ENCODE measurements at places on chromosomes 5 and 9.
A peak's percentile ranks its signal among the peaks of the same experiment; 100 is the strongest.

GRCh38 chr9:111063332-111063731, 25.1 kb upstream of the LPAR1 start:
- no peak for DNase-seq

GRCh38 chr9:69222970-69223369, 48.9 kb downstream of the TJP2 start:
- no peak for DNase-seq

DNA sequence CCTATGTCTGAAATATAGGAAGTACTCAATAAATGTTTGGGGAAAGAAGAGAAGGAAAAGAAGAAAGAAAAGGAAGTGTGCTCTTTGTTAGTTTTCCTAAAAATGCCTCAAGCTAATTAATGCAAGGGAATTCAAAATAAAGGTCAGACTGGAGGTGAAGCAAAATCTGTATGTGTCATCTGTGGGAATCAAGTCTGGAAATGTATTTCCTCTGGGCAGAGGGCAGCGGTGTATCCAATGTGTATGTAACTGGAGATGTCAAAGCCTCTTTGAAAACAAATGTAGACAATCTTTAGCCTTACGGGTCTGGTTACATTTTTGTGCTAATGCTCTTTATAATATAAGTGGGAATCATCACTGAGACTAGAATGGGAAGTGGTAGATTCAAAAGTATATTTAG, 471.4 kb downstream of the MAN2A1 start:
- DNase-seq, result peak; percentile 8

DNA sequence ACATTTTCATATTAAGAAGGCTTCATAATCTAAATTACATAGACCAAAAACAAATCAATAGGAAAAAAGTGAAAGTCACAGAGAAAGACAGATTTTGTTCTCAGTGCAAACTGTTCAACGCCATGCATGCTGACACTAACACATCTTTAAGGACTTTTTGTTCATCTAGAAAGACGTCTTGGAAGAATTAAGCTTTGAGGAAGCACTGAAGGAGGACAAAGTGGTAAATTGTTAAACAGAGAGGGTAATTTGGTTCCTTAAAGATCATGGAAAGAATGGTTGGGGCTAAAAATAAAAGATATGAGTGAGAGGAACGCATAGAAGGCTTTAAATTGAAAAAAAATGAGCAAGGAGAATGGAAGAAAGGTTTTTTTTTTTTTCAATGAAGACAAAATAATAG, 9.1 kb downstream of the MEGF9 start:
- DNase-seq, result no peak

- no peak for DNase-seq
These were observed 289.7 kb downstream of the OSTF1 start for GRCh38 chr9:75378036-75378435.

DNA sequence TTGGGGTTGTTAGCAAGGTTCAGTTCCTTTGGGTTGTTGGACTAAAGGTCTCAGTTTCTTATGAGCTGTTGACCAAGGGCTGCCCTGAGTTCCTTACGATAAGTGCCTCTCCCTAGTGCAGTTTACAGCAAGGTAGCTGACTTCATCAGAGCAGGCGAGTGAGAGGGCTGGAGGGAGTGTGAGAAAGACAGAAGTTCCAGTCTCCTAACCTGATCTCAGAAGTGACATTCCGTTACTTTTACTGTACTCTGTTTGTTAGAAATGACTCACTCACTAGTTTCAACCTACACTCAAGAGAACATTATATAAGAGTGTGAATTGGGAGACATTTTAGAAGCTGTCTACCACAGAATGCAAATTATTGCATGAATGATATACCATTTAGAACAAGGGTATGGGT, 21.2 kb upstream of the IL31RA start:
- DNase-seq, result no peak

- no peak for DNase-seq
These were observed 75.2 kb downstream of the CDH6 start for GRCh38 chr5:31268686-31269085.

- DNase-seq, result no peak
These were observed 7.2 kb upstream of the DNAJB5 start for GRCh38 chr9:34982361-34982760.

DNA sequence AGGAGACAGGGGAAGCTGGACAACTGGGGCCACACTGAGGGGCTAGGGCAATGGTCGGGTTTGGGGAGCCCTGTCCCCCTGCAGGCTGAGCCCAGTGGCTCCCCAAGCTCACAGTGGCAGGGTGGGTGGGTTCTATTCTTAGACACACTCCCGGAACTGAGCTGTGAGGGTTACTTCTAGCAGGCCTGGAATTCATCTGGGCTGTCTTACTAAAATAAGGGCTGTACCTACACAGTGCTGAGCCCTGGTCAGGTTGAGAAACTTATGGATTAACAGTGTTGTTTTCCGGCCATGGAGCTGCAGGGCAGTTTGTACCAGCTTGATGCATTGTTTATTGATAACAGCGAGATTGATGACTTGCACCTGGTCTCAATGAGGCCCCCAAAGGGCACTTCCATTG, 58.8 kb downstream of the C5orf15 start:
- no peak for DNase-seq

DNA sequence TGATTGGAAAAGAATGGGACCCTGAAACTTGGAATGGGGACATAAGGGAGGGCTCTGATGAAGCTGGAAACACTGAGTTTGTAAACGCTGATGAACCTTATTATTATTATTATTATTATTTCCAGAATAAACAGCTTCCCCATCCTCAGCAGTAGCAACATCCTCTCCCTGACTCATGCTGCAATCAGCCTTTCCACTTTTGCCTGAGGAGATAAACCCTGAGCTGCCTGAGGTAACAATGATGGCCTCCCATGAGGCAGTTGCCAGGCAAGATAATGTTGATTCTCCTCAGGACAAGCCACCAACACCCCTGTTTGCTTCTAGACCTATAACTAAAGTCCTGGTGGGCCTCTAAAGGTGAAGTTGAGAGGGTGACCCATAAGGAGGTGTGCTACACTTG, 139.2 kb upstream of the ATP10B start:
- no peak for DNase-seq

DNA sequence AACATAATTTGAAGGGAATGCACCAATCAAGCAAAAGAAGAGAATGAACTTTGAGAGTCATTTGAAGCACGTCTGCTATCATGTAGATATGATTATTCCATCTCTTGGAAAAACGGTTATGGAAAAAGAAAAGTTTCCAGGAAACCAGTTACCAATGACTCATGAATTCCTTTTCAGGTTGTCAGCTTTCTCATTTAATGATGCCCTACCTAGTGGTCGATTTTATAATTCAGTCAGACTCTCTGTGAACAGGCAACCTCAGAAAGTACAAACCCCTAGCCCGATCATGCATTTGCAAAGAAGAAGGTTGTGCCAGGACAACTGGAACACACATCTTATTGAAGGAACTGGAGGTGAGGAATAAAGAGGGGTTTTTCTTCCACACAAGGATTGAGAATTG, 355.1 kb upstream of the GRIA1 start:
- DNase-seq, result peak; percentile 34

DNA sequence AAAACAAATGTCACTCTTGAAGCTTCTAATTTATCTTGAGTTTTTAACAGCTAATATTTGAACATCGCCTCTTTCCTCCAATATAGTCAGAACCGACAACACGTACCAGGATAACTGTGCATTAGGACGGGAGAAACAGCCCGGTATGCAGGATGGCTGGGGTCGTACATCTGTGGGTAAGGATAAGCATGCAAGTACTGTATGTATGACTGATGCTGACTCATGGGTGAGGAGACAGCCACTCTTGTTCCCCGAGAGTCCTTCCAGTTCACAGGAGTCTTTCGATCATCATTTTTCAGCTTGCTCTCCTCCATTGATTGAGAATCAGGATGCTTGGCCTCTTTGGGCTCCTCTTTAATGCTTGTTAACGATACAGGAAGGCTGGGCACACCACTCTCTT, 102.3 kb downstream of the ZNF608 start:
- DNase-seq, result no peak

- no peak for DNase-seq
These were observed 61.4 kb downstream of the PCDH1 start for GRCh38 chr5:141816598-141817399.

GRCh38 chr5:108146222-108146621, 235.7 kb downstream of the FBXL17 start:
- no peak for DNase-seq

DNA sequence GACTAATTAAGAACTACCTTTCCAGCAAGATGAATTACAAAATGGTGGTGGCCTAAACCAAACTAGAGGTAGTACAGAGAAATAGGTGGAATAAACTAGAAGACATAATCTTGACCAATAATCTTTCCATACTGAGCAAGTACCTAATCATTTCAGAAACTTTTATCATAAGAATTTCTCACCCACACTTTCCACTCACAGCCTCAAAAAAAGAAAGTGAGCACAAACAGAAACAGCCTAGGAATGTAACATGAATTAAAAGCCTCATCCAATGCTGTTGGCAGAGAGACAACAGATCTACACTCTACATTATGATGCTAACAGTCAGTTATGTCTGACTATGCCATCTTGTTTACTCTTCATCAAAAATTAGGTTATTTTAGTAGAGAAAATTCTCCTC, 1.3 kb downstream of the RNF38 start:
- DNase-seq, result no peak

All from renal cortical epithelial cell (primary cell).